ENCODE measurements at places on chromosomes 2 and 18. TPM values are rescaled to one million over a fixed set of nuclear protein-coding genes. Genes with fewer than 3 reads are reported as not detected.

ST3GAL5 gene
- 17.4 TPM for total RNA-seq

MC5R gene
- total RNA-seq = not detected

DNA sequence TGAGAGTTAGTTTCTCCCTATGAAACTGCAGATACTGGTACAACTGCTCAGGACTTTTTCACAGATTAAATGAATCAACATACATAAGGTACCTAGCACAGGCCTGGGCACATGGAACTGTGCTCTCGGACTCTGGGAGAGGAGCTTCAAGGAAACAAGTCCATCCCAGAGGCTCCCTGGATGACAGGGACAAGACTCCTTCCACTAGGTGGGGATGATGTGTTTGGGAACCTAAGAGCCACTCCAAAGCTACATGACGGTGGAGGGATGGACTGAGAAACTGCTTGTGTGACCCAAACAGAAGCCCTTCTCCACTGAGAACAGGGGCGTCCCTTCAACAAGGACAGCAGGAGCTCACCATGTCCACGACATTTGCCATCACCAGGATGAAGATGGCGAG lies 37.1 kb downstream of the CENPO start:
- H3K4me1 ChIP-seq = peaks cover 21% of the 10 kb centered on the region
- DNase-seq = no peak
- H3K27me3 ChIP-seq = no peaks in the 10 kb centered on the region
- H3K27ac ChIP-seq = no peak overlapping the region
- peaks cover 12% of the 10 kb centered on the region for H3K36me3 ChIP-seq

- peaks cover 59% of the 10 kb centered on the region for H3K27me3 ChIP-seq
- H3K36me3 ChIP-seq = no peaks in the 10 kb centered on the region
- peak; percentile 34 for DNase-seq
Measured at GRCh38 chr2:150487537-150488429, at the start of gene RND3. TSS of gene RND3 (minus strand) at chr2:150487667. CDS start at chr2:150487417, 250 bp downstream.

DNA sequence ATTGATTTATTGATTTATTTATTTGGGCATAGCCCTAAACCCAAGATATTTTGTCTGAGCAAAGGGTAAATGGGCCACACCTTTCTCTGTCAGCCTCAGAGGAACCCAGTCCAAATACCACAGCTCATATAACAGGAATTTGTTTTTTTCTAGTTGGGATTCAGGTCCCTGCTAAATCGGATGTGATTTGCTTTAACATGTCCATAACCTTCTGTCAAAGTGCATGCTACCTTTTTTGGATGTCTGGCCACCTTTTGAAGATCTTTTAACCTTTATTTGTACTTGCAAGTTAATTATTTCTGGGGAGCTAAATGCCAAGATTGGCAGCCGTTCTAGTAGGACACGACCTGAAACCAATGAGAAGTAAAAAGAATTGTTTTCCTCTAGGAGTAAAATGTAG lies 303.2 kb upstream of the UBE2E3 start:
- H3K4me3 ChIP-seq = no peak overlapping the region
- H3K4me1 ChIP-seq = no peaks in the 10 kb centered on the region
- H3K27me3 ChIP-seq = peaks cover 2% of the 10 kb centered on the region
- no peak overlapping the region for H3K27ac ChIP-seq
- DNase-seq = no peak

DNA sequence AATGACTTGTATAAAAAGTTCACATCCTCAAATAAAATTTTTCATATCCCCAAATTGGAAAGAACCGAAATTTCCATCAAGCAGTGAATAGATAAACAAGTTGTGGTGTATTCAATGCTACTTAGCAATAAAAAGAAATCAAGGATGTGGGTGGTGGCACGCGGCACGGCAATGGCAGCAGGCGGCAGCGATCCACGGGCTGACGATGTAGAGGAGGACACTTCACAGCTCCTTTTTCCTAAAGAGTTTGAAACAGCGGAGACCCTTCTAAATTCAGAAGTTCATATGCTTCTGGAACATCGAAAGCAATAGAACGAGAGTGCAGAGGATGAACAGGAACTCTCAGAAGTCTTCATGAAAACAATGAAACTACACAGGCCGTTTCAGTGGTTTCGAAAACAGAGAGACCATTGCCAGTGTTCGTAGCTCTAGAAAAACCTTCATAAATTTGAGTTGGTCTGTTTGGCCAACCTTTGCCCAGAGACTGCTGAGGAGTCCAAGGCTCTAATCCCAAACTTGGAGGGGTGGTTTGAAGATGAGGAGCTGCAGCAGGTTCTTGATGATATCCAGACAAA lies 9.8 kb upstream of the IL36A start:
- H3K4me3 ChIP-seq = peak overlapping the region; percentile 79
- peaks cover 17% of the 10 kb centered on the region for H3K36me3 ChIP-seq
- peak overlapping the region; percentile 95 for H3K27ac ChIP-seq
- peak; percentile 9 for DNase-seq

- no peak for DNase-seq
- no peaks in the 10 kb centered on the region for H3K36me3 ChIP-seq
- no peak overlapping the region for H3K4me3 ChIP-seq
Measured at GRCh38 chr2:239208465-239209180, 192.2 kb downstream of the HDAC4 start.
